ENCODE measurements at places on chromosomes 16 and 17. TPM values are rescaled to one million over a fixed set of nuclear protein-coding genes. Genes with fewer than 3 reads are reported as not detected.

DNA sequence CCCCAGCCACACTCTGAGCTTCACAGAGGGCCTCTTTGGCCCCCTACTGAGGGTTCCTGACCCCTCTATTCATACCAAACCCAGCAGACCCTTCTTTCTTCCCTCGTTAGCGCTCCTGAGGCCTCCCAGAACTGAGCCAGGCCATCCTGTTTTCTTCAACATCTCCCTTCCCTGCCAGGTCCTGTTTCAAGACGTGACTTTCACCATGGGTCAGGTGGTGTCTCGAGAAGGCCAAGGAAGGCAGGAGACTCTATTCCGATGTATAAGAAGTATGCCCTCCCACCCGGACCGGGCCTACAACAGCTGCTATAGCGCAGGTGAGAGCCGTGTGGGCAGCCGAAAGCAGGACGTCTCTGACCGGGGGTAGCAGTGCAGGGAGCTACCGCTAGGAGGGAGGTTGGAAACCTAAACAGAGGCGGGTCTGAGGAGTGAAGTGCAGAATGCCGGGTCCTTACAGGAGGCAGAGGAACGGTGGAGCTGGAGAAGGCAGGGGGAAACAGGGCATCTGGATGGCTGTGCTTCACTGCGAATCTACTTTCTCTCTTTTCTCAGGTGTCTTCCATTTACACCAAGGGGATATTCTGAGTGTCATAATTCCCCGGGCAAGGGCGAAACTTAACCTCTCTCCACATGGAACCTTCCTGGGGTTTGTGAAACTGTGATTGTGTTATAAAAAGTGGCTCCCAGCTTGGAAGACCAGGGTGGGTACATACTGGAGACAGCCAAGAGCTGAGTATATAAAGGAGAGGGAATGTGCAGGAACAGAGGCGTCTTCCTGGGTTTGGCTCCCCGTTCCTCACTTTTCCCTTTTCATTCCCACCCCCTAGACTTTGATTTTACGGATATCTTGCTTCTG, 1.3 kb upstream of the SENP3 start:
- DNase-seq = no peak

DNA sequence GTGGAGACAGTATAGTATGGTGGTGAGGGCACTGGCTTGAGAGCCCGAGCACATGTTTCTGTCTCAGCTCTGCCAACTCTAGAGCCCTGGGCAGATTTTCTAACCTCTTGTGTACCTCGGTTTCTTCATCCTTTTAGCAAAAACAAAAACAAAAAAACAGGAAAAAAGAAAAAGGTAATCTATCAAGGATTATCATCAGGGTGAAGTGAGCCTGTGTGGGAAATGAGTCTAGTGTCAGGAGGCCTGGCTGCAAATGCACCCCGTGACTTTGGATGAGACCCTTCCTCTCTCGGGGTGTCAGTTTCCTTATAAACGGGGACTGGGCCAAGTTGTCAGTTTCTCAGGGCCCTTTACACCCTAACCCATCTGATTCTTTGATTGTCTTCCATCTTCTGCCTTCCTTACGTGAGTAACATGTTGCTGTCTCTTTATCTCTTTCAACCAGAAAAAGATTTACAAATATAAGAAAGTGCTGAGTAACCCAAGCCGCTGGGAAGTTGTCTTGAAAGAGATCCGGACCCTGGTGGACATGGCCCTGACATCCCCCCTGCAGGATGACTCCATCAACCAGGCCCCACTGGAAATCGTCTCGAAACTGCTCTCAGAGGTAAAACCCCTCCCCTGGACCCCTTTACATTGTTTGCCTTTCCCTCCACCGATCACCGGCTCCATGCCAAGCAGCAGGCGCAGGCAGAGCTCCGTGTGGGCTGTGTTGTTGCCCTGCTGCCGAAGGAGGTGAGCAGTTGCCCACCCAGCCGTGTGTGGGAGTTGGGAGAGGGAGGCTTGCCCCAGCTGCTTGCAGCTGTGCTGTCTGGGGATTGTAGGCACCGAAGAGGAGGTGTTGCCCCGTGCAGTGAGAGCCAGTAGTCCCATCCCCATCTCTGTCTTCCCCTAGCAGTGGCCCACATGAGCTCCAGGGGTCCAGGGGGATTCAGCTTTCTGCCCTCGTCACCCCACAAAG, 127.1 kb upstream of the PLCG2 start:
- DNase-seq = no peak

GRCh38 chr17:37698911-37699255, 46.0 kb downstream of the HNF1B start:
- no peak for DNase-seq

PRSS33 gene
- 0.07 TPM for total RNA-seq

TOX3 gene
- total RNA-seq = not detected
